CD4-positive, alpha-beta T cell treated with Interleukin-15 for 4 hours (primary cell): ENCODE measurements at places on chromosomes 6 and 20.

DNA sequence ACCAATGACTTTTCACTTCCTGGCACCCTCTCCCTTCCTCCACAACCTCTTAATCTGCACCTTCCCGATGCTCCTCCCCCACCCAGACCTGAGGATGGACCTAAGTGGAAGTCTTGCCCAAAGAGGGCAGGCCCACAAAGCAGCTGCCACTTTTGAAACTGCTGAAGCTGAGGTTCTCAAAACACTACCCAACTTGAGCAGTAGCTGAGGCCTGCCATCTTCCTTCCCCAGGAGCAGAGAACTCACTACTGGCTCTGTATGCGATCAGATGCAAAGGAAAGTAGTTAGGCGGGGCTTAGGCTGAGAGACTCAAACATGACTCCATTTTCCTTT, 1.5 kb downstream of the HM13 start:
- DNase-seq, result peak; percentile 13

DNA sequence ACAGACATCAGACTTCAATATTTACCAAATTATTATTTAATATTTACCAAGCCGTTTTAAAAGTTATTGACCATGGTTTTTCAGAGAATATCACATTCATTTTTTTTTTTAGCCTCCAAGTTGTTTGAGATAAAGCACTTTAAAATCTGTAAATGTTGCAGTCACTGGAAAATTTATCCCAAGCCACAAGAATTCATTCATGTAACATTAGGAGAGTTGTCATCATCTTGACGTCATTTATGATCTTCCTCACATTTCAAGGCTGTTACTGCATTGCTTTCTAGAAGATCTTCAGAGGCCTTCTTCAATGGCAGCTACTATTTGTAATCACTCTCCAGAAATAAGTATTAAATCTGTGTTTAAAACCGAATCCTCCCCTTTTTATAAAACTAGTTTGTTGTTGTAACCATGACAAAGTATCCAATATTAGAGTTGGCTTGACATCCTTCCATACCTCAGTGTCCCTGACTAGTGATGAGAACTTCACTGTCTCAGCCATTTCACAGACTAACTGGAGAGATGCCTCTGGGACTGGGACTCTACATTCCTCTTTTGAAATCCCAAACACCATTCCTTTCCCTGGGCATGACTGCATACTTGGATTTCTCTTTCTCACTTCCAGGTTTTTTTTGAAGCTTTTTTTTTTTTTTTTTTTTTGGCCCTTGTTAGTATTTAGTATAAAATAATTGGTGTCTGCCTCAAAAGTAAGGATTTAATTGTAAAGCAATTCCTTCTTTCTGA, 100.1 kb downstream of the ZFAND3 start:
- no peak for DNase-seq

DNA sequence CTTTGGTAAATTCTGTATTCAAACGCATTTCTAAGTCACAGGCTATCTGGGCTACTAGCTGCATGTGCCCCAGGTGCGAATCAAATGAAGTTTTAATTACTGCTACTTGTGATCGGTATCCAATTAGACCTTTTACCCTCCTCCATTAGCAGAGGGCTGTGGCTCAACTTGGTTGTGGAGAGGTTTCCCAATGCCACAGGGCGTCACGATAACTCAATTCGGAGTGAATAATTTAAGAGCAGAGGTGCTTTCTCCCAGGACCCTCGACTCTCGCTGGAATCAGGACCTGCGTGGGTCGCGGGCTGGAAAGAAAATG, 640 bp downstream of the SAYSD1 start:
- no peak for DNase-seq

GRCh38 chr20:4607287-4607713, 114.4 kb upstream of the PRND start:
- peak; percentile 73 for DNase-seq

- DNase-seq, result no peak
Observed at GRCh38 chr20:48815537-48815936, 12.3 kb downstream of the PREX1 start.

GRCh38 chr6:101290346-101290745, 103.2 kb upstream of the GRIK2 start:
- DNase-seq, result no peak

- no peak for DNase-seq
Observed at GRCh38 chr6:40957616-40958492, 81.2 kb downstream of the UNC5CL start.

GRCh38 chr6:39830444-39830843, 38.3 kb downstream of the DAAM2 start:
- DNase-seq, result no peak

- DNase-seq, result no peak
Observed at GRCh38 chr6:34648806-34649205, 47.8 kb downstream of the ILRUN start.

- no peak for DNase-seq
Observed at GRCh38 chr6:102390541-102390940, 997.0 kb downstream of the GRIK2 start.

DNA sequence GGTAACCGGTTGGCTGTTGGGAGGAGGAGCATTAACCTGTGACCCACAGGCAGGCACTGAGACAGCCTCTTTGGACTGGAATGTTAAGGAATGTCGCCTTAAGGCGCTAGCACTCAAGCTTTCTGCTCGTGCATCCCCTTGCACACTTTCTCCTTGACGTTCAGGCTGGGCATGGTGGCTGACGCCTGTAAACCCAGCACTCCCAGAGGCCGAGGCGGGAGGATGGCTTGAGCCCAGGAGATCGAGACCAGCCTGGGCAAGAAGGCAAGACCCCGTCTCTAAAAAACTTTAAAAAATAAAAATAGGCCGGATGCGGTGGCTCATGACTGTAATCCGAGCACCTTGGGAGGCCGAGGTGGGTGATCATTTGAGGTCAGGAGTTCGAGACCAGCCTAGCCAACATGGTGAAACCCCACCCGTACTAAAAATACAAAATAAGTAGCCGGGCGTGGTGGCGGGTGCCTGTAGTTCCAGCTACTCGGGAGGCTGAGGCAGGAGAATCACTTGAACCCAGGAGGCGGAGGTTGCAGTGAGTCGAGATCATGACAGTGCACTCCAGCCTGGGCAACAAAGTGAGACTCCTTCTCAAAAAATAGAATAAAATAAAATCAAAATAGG, 1.9 kb upstream of the GID8 start:
- DNase-seq, result no peak

DNA sequence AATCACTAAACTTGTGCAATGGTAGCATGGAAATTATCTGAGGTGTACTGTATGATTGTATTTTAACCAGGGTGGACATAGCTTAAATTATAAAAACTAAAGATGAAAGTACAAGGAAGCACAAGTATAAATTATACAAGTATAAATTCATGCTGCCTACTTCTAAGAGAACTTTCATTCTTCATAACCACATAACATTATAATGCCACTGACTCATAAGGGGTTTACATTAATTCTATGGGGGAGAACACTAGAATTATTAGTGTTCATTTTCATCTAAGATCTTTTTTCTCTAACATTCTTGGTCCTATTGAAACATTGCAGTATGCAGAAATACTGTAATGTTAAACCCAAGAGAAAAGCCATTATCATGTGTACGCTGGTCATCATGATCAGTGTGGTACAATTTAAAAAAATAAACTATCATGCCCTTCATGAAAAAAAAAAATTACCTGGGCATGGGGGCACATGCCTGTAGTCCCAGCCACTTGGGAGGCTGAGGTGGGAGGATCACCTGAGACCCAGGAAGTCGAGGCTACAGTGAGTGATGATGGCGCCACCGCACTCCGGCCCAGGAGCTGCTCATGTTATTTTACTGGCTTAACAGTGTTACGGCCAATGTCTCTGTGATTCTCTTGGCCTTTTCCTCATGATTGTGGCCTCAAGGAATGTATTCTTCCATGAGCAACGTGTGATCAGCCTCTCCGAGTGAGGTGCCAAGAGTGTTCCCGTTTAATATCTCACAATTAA, 25.9 kb upstream of the AHCY start:
- no peak for DNase-seq

DNA sequence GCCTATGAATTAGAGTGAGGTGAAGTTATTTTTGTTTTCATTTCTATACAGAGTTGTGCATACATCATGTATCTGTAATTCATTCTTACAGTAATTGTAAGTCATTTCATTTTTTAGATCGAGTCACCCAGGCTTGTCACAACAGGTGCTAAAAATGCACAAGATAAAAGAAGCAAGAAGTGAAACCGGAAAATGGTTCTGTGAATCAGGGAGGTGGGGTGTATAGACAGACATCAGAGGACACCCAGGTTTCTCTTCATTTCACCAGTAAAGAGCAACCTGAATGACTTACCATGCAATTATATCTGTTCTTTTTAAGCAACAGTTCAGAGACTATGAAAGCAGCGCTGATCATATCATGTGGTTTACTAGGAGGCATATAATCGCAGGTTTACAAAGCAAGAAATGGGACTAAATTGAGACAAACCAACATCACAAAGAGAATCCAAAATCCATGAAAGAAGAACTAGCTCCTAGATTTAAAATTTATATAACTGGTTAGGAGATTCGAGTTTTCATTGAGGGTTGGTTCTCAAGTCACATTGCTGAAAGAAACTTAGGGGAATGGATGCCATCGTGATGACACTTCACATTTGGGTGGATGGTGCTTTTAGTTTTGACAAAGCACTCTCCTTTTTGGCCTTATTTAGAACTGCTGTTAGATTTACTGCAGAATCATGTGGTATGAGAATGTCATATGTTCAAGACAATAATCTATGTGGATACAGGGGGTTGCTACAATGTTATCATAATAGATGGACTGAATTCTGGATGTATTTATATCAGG, 27.9 kb upstream of the TBC1D7 start:
- peak; percentile 67 for DNase-seq

GRCh38 chr6:3811191-3811590, 38.0 kb upstream of the FAM50B start:
- no peak for DNase-seq
